Astrocyte of the cerebellum (primary cell): ENCODE measurements at places on chromosomes 6 and 20.

DNA sequence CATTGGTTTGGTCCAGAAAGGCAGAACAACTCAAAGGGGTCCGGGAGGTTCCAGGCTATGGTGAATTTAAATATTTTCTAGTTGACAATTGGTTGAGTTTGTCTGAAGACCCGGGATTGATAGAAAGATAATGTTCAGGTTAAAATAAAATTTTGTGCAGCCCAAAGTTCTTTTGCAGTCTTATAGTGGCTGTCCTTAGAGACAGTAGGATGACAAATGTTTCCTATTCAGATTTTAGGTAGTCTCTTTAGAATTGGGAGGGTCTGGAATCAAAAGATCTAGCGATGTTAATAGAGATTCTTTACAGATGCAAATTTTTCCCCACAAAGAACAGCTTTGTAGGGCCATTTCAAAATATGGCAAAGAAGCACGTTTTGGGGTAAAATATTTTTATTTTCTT is 109.1 kb downstream of the TULP4 start:
- no peak for DNase-seq

DNA sequence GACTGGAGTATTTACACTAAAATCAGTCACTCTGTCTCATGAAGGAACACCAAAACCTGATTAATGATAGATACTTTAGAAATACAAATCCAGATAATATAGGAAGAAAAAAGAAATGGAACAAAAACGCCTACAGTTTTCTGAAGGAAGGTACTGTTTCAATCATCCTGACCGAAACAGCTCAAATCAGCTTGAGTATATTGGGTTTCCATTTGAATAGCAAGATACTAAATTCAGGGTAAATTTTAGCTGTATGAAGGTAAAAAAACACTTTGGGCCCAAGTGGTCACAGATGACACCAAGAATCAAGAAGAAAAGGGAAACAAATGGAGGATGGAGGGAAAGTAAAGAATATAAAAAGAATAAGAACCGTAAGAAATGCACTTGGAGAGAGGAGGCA is 6.9 kb downstream of the ZSCAN23 start:
- DNase-seq = no peak

DNA sequence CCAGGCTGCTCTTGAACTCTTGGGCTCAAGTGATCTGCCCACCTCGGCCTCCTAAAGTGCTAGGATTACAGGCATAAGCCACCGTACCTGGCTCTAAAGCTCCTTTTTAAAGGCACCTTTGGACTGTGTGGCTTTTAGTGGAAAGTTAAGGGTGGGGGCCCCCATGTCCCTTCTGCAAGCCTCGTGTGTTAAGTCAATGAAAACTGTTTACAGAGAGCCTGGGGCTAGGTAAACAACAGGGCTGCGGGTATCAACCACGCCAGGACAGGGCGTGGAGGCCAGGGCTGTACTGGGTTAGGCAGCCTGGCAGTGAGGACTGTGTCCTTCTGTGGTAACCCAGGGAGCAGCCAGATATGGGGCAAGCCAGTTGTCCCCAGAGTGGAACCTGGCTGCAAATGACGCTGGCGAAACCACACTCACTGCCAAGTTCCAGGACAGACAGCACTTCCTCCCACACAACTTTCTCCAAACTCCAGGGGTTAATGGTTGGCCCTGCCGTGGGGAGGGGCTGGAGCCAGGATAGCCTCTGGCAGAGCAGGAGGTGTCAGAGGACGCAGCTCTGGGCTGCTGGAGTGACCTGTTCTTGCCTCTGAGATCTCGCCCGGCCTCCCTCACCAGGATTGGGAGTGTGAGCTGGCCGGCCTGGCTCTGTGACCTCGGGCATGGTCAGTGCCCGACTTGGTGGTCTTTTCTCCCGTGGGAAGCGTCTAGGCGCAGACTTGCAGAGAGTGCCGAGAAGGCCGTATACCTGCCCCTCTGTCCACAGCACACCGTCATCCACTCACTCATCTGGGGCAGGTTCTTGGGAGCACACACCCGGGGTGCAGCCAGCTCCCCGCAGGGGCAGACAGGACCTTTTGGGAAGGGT is 3.2 kb downstream of the SLC17A9 start:
- no peak for DNase-seq

DNA sequence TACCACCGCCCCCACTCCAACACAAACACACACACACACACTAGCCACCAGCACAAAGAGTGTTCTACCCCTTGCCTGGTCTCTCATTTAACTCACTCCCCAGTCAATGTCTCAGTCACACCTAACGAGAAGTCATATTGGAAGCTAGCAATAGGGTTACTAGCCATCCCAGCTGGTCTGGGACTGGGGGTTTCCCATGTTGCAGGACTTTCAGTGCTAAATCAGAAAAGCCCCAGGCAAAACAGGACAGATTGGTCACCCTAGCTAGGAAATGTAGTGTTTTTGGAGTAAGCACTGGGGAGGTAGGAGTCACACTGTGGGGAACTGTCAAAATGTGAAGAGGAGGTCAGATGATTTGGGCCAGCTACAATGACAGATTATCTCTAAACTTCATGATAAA is 158.1 kb downstream of the UNC5CL start:
- no peak for DNase-seq

DNA sequence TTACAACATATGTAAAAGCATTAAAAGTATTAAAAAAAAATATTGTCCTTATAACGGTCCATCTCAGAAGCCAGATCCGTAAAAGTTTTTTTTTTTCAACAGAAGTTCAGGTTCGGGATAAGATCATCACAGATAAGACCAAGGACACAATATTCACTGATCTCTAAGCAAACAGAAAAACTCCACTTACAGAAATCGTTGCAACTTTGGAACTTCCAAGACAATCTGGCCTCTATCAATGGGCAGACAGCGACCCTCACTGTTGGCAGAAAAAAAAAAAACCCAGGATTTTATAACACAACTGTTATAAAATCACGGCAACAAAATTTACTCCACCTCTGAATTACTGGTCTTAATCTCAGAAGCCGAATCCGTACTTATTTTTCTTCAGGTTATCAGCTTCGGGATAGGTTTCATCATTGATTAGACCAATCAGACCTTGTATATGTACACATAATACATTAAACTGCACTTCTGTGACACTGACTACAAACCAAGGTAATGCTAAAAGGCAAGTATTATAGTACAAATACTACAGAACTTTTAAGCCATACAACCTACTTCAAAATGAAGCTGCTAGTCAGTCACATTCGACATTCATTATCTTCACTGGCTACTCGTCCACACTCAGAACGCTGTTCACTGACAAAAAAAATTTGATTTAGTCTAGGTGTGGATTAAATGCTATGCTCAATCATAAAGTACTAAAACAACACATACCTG is 34.7 kb upstream of the SYNCRIP start:
- peak; percentile 31 for DNase-seq

- DNase-seq = no peak
These were observed 101.9 kb downstream of the VEGFA start for GRCh38 chr6:43871933-43872332.

DNA sequence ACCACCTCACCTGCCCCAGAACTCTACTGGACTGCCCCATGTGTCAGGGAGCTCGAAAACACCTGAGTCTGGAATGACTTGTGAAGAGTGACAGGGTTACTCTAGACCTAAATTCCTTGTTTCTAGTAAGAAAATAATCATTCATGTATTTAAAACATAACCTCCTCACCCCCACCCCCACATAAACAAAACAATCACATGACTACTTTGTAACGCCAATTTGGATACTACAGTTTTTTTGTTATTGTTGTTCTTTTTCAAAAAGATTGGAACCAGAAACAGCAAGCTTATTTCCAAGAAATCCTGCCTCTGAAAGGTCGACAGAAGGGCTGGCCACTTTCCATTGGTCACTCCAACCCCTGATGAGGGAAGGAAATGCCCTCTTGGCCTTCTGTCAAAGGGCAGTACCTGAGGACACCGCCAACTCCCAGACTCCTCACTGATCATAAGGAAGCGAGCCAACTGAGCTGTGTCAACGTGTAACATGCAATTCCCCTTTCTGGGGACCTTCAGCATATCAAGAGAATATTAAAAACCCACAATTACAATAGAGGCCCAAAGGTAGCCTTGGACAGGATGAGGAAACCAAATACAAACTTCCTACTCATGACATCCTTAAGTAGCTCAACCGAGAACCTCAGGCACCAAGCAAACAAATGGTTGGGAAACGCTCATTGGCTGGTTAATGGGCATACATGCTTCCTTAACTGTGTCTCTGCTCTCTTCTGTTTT is 2.6 kb downstream of the MCUR1 start:
- DNase-seq = no peak

DNA sequence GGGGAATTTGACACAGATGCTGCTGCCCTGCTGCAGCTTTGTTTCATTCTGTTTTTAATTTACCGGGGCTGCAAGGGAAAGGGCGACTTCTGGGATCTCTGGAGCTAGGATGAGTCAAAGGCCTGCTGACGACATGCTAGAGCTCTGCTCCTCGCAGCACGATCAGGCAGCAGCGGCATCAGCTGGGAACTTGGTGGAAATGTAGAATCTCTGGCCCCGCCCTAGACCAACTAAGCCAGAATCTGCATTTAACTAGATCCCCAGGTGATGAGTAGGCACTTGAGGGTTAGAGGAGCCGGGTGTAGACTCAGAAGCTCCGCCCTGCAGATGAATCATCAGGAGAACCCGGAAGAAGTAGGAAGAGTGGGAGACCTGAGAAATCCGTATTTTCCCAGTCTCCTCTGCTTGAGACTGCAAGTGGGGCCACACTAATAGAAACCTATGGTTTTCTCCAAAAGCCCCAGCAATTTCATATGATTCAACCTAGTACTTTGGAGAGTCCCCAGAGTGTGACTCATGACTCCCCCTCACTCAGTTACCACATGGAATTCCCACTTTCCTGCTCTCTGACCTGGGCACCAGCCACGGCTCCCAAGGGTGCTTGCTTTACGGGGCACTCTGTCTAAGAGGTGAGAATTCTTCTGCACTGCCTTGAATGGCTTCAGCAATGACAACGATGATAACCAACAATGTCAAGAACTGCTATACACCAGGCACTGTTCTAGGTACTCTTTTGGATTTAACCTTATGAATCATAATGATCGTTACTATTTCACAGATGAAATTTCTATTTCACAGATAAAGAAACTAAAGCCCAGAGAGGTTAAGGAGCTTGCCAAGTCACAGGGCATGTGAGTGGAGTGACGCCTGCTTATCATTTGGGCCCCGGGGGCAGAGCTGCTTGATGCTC is 18.1 kb downstream of the TUBB2B start:
- DNase-seq = peak; percentile 64

DNA sequence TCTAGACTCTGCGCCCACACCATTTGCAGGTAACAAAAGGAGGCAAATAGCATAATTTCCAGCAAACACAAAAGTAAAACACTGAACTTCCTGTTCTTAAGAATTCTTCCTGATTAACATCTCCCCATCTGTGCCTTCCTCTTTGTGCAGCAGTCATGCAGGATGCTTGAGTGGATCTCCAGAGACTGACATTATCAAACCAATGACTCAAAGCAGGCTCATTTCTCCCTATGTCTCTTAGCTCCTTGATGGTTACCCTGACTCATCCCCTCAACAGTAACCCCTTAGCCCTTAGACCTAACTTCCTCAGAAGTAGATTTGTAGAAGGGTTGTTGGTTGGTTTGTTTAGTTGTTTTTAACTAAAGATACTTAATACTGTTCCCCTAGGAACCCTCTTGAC is 137.0 kb upstream of the RIN2 start:
- DNase-seq = no peak

DNA sequence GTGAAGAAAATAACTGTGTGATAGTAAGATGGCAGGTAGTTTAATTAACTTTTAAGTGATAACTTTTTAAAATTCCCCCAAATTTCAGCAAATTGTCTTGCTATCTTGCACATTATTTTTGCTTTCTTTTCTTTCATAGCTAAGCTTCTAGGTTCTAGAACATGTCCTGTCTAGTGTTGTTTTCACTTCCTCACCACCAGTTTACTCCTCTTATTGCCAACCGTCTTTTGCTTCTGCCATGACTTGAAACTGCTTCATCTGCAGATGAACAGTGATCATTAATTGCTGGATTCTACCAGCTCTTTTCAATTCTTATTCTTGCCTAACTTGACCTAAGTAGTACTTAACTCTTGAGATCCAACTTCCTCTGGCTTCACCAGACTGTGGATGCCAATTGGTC is 137.8 kb downstream of the CENPW start:
- DNase-seq = no peak

DNA sequence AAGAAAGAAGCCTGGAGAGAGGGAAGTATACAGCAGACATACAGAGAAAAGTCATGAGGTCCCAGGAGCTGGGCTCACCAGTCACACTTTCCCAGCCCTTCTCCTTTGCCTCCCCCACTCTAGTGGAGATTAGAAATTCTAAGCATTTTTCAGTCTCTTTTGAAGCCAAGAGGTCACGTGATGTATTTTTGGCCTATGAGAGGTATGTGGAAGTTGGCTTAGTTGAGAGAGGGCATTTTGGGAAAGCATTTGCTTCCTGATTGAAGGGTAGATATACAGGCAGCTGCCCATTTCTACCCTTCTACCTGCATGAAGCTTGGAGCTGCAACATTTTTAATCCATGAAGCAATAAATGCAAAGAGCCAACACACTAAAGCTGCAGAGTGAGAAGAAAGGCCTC is 106.0 kb upstream of the TNFAIP3 start:
- DNase-seq = no peak

GRCh38 chr6:36605560-36606391 is 11.6 kb downstream of the SRSF3 start:
- no peak for DNase-seq

- no peak for DNase-seq
These were observed 318.0 kb downstream of the DOK5 start for GRCh38 chr20:54793291-54793992.

GRCh38 chr6:169800116-169800667 is 48.8 kb downstream of the ERMARD start:
- DNase-seq = no peak

- DNase-seq = no peak
These were observed 144.8 kb upstream of the FOXA2 start for GRCh38 chr20:22729180-22729579.

GRCh38 chr6:31651602-31652191 is 764 bp downstream of the BAG6 start:
- DNase-seq = no peak

- DNase-seq = no peak
These were observed 14.7 kb upstream of the TAF4 start for GRCh38 chr20:62080249-62080990.

GRCh38 chr6:89239338-89239737 is 22.2 kb upstream of the GABRR1 start:
- DNase-seq = no peak

- DNase-seq = no peak
These were observed 113.3 kb downstream of the SLC16A10 start for GRCh38 chr6:111200350-111201243.
